ENCODE measurements at places on chromosomes 6 and 20. TPM values are rescaled to one million over a fixed set of nuclear protein-coding genes. Genes with fewer than 3 reads are reported as not detected.

Gene RSPO3
- not detected for total RNA-seq

Gene RHAG
- not detected for total RNA-seq

Gene DDO
- total RNA-seq, result not detected

Gene SLC52A3
- not detected for total RNA-seq

Gene GLP1R
- total RNA-seq, result not detected

Gene BNIP5
- total RNA-seq, result not detected

Gene CCM2L
- total RNA-seq, result not detected

Gene CAGE1
- not detected for total RNA-seq

Gene SSTR4
- not detected for total RNA-seq

Gene MOG
- not detected for total RNA-seq

Gene CTCFL
- not detected for total RNA-seq

- no peak for DNase-seq
- no peaks in the 10 kb centered on the region for H3K4me1 ChIP-seq
- H3K27ac ChIP-seq, result no peak overlapping the region
- H3K36me3 ChIP-seq, result no peaks in the 10 kb centered on the region
Measured at GRCh38 chr20:22289442-22289841, 294.9 kb downstream of the FOXA2 start.

DNA sequence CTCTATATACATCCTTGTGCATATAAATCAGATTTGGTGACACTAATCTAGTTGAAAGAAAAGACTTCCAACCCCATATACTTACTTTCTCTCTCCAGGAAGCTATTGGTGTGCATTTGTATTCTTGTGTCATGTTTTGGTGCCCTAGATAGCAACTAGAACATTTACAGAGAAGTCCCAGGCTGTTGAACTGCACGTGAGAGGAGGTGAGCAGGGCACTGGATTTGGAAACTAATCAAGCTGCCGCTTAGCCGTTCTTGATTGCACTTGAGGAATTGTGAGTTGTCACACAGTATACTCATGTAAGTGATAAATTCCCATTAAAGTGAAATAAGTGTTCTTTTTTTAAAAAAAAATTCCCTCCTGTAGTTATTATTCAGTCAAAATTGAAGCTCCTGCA, 7.6 kb downstream of the WRNIP1 start:
- H3K27ac ChIP-seq, result no peak overlapping the region
- DNase-seq, result no peak
- peaks cover 18% of the 10 kb centered on the region for H3K36me3 ChIP-seq
- H3K4me1 ChIP-seq, result peaks cover 17% of the 10 kb centered on the region
- H3K27me3 ChIP-seq, result no peaks in the 10 kb centered on the region

- no peaks in the 10 kb centered on the region for H3K27me3 ChIP-seq
- H3K4me1 ChIP-seq, result no peaks in the 10 kb centered on the region
- H3K4me3 ChIP-seq, result no peak overlapping the region
- H3K27ac ChIP-seq, result no peak overlapping the region
- H3K36me3 ChIP-seq, result no peaks in the 10 kb centered on the region
- no peak for DNase-seq
Measured at GRCh38 chr6:39794231-39794630, 2.1 kb downstream of the DAAM2 start.

- DNase-seq, result no peak
- H3K27me3 ChIP-seq, result no peaks in the 10 kb centered on the region
- no peak overlapping the region for H3K4me3 ChIP-seq
- H3K4me1 ChIP-seq, result no peaks in the 10 kb centered on the region
- no peaks in the 10 kb centered on the region for H3K36me3 ChIP-seq
Measured at GRCh38 chr6:77231438-77232305, 231.6 kb downstream of the HTR1B start.

DNA sequence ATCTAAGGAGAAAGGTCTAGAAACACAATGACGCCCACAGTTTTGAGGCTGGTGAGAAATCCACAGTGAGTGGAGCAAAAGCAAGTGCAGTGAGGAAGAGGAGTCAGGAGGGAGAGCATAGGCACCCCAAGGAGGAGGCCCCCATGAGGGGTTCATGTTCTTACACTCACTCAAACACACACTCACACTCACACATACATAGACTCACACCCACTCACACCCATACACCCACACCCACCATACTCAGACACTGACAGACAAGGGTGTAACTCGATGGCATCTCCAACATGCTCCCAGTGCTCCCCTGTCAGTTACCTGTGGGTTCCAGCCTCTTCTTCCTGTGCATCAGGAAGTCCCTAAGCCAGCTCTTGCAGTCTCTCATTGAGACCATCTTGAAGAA, 3.8 kb downstream of the ULBP3 start:
- peaks cover 7% of the 10 kb centered on the region for H3K4me1 ChIP-seq
- no peaks in the 10 kb centered on the region for H3K27me3 ChIP-seq
- H3K4me3 ChIP-seq, result no peak overlapping the region
- H3K27ac ChIP-seq, result no peak overlapping the region
- no peaks in the 10 kb centered on the region for H3K36me3 ChIP-seq

DNA sequence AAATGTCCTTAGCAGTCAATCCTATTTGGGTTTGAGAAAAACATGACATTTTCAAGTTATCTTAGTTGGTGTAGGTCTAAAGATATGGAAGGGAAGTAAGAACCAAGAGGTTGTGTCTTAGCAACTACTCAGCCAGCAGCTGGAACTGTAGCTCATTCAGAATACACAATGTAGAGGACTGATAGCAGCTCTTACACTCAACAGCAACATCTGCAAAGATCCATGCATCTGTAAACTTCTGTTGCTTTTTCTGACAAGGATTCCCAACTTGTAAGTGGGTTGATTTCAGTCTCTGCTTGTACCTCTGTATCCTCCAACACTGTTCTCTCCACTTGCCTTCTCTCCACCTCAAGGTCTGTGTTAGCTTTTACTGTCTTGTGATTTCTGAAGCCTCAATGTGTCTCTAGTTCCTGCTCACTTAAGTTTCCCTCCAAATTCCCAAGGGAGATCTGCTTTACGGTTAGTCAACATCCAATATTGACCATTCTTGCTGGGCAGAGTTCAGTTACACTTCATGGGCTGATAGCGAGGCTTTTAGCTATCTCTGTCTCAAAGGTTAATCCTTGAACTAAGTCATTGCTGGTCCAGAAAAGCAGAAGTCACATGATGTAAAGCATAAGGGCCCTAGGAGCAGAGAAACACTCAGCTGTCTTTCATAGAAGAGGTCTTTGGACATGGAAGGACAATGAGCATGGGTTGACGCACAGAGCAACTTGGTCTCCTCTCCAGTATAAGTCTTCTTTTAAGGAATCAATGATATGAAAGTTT, 71.6 kb upstream of the LGSN start:
- no peak for DNase-seq
- no peak overlapping the region for H3K27ac ChIP-seq
- no peaks in the 10 kb centered on the region for H3K27me3 ChIP-seq
- H3K4me3 ChIP-seq, result no peak overlapping the region

DNA sequence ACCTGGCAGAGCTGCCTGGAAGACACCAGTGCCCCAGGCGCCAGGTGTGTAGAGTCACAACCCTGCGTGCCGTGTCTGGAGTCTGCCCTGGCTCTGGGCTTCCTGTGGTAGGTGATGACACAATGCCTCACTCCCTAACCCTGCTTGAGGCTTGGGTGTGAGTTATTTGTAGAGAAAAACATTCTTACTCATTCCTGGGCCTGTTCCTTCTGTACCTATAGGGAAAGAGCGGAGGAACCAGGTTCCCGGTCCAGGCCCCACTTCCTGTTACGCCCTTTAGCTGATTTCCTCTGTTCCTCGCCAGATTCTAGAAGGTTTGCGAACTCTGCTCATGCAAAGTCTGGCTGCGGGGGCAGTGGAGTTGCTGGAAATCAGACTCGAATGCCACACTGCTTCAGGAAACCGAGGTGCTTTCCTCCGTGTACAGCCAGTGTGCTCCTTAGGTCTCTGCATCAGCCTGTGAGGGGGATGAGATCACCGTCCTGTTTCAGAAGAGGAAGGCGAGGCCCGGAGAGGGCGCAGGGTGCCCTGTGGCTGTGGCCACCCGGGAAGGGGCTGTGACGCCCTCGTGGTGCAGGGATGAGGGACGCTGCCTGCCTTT, 67.1 kb upstream of the DUSP22 start:
- peaks cover 16% of the 10 kb centered on the region for H3K4me1 ChIP-seq
- no peaks in the 10 kb centered on the region for H3K27me3 ChIP-seq
- DNase-seq, result peak; percentile 70
- no peak overlapping the region for H3K4me3 ChIP-seq

- no peak overlapping the region for H3K4me3 ChIP-seq
- no peaks in the 10 kb centered on the region for H3K4me1 ChIP-seq
- H3K36me3 ChIP-seq, result no peaks in the 10 kb centered on the region
- H3K27me3 ChIP-seq, result no peaks in the 10 kb centered on the region
- no peak overlapping the region for H3K27ac ChIP-seq
Measured at GRCh38 chr6:39075010-39075686, 26.6 kb downstream of the GLP1R start.

DNA sequence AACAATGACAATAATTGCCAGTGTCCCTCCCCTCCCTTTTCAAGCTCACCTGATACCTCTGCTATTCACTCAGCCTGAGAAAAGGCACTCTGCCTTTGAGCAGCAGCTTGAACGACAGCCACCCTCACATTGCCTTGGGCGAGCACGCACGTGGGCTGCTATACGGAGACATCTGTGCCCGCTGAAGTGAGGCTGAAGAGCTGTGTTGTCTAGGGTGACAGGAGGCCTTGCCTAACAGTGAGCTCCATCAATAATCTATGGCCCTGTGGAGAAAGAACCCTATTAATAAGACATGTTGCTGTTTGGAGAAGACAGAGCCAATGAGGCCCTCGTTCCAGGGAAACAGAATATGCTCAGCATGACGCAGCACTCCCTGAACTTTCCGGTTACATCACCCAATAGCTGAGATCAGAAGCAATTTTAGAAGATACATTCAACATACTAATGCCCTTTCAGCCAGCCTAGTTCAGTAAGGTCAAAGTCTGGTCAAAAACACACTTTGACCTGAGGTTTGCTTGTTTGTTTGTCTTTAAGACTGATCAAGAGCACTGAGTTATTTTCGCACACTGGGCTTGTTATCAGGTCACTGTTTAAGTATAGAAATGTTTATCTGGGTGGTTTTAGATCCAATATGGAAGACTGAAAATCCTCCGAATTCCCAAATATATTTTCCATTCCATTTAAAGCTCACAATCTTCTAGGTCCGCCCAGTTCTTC, 30.6 kb downstream of the RBM24 start:
- H3K4me3 ChIP-seq, result no peak overlapping the region
- no peaks in the 10 kb centered on the region for H3K4me1 ChIP-seq
- DNase-seq, result no peak
- H3K27me3 ChIP-seq, result no peaks in the 10 kb centered on the region

- H3K27ac ChIP-seq, result no peak overlapping the region
- no peak for DNase-seq
- H3K4me3 ChIP-seq, result no peak overlapping the region
Measured at GRCh38 chr6:149179431-149179830, 138.1 kb upstream of the TAB2 start.

GRCh38 chr6:87697581-87698546, 4.2 kb downstream of the AKIRIN2 start:
- H3K27me3 ChIP-seq, result no peaks in the 10 kb centered on the region
- H3K27ac ChIP-seq, result no peak overlapping the region
- H3K36me3 ChIP-seq, result no peaks in the 10 kb centered on the region

- H3K36me3 ChIP-seq, result no peaks in the 10 kb centered on the region
- H3K4me3 ChIP-seq, result no peak overlapping the region
- no peak for DNase-seq
- no peaks in the 10 kb centered on the region for H3K4me1 ChIP-seq
- no peak overlapping the region for H3K27ac ChIP-seq
- H3K27me3 ChIP-seq, result no peaks in the 10 kb centered on the region
Measured at GRCh38 chr6:111580401-111580800, 25.3 kb downstream of the TRAF3IP2 start.

DNA sequence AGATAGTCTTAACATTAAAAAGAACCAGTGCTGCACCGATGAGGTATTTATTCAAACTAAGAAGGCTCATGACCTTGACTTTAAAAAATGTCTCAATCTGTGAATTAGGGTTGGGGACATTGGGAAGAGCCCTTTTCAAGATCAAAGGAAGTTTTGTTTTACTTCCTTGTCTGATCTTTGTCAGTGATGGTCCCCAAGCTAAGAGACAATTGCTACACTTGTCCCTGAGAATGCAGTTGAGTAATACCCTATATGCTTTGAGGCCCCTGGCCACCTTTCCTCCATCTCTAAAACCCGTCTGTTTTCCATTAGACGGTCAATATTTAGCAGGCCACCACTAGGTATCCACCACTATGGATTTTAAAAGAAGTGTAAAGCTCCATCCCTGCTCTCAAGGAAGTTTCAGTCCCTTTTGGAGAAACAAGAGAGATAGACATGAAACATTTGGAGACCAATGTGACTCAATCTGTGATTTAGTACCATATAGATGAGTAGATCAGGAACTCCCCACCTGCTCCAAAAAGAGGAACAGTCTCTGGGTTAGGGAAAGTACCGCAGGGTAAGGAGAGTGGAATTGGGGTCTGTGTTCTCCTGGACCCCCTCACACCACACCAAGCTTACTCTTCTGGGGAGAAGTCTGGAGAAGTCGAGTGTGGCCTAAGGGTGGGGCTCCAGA, 99.1 kb upstream of the ISM1 start:
- no peak overlapping the region for H3K27ac ChIP-seq
- H3K4me3 ChIP-seq, result no peak overlapping the region
- DNase-seq, result no peak
- no peaks in the 10 kb centered on the region for H3K36me3 ChIP-seq

DNA sequence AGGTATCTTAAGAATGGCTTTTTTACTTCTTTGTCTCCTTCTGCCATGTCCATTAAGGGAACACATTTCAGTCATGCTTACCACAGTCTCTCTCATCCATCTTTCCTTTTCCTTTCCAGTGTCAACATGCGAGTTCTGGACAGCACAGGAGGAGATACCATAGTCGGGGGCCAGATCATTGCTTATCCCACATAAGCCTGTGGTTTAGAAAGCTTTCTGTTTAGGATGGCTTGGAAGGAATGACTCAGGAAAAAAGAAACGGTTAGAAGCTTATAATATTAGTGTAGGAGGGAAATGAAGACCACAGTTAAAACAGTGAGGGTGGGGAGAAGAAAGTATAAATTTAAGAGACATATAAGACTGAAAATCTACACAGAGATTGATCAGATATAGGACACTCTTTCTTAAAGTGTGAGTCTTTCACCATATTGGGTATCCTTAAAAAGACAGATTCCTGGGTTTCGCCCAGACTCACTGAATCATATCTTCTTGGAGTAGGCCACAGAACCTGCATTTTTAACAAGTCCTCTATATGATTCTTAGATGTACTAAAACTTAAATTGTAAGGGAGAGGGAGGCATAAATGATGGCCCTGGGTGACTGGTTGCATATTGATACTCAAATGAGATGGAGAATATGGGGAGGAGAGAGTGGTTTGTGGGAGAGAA, 36.1 kb downstream of the DSE start:
- DNase-seq, result no peak
- no peak overlapping the region for H3K27ac ChIP-seq
- H3K27me3 ChIP-seq, result no peaks in the 10 kb centered on the region
- no peaks in the 10 kb centered on the region for H3K4me1 ChIP-seq
- no peaks in the 10 kb centered on the region for H3K36me3 ChIP-seq

DNA sequence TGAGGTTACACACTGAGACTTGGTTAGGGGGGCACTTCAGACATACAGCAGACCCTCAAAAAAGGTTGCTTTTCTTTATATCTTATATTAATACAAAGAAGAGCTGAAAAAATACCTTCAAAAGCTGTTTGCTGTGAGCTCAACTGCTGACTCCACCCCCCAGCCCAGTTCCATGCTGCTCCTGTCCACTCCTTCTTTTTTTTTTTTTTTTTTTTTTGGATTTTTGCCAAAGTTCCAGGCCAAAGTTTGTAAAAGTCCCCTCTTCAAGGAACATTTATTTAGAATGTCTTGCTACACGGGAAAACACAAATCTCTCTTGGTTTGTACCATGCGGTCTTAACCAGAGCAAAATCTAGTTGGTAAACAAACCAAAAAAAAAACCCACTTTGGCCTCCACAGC, 85.3 kb upstream of the AKAP12 start:
- H3K27me3 ChIP-seq, result no peaks in the 10 kb centered on the region
- no peak overlapping the region for H3K4me3 ChIP-seq
- DNase-seq, result no peak
- no peak overlapping the region for H3K27ac ChIP-seq
- no peaks in the 10 kb centered on the region for H3K4me1 ChIP-seq

Measured in CD8-positive, alpha-beta memory T cell (primary cell).